ENCODE measurements at places on chromosomes 3 and 15. TPM values are rescaled to one million over a fixed set of nuclear protein-coding genes. Genes with fewer than 3 reads are reported as not detected.

Gene PDIA5
- 17.4 TPM for total RNA-seq

Gene PXYLP1
- total RNA-seq, result 4.7 TPM

Gene SACM1L
- total RNA-seq, result 26.8 TPM

Gene SPATA12
- total RNA-seq, result not detected

Gene TMEM207
- total RNA-seq, result not detected

Gene PROK2
- not detected for total RNA-seq

Measured in melanocyte of skin (primary cell).